ENCODE measurements at places on chromosomes 3 and 15. TPM values are rescaled to one million over a fixed set of nuclear protein-coding genes. Genes with fewer than 3 reads are reported as not detected.

- H3K4me1 ChIP-seq: no peaks in the 10 kb centered on the region
- H3K36me3 ChIP-seq: no peaks in the 10 kb centered on the region
- H3K4me3 ChIP-seq: no peak overlapping the region
- H3K27me3 ChIP-seq: peaks cover 4% of the 10 kb centered on the region
These were observed 294.0 kb upstream of the ATP10A start for GRCh38 chr15:26157081-26157480.

ANKRD28 gene
- total RNA-seq: 27.5 TPM

DNA sequence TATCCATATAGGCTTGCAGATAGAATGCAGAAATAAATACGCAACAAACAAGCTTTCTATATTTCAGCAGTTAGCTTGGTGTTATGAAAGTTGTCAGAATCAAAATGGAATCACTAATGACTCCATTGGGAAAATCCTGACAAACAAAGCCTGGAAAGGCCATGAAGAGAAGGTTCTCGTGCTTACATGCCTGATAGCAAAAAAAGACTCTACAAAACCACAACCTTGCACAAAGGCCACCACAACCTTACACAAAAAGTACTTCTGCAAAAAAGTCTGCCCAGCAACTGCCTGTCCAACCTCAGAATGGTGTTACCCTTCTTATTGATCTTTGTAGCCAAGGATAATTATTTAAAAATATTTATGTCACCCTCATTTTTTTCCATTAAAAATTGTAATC is 14.4 kb upstream of the PLSCR1 start:
- no peaks in the 10 kb centered on the region for H3K27me3 ChIP-seq
- H3K4me1 ChIP-seq: no peaks in the 10 kb centered on the region
- no peaks in the 10 kb centered on the region for H3K36me3 ChIP-seq
- no peak overlapping the region for H3K4me3 ChIP-seq

DNA sequence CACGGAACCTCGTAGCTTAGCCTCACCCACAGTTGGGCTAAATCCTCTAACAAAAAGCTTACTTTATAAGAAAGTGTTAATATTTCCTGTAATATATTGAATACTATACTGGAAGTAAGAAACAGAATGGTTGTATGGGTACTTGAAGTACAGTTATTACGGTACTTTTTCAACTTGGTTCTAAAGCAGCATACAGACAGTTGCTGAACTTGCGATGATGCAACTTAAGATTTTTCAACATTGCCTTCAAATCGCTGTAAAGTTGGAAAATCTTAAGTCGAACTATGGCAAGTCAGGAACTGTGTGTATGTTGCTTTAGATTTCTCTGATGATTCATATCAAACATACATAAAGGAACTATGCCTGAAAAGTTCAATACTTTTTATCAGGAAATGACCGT is 204.4 kb upstream of the C2CD4B start:
- H3K4me1 ChIP-seq: no peaks in the 10 kb centered on the region
- H3K27ac ChIP-seq: no peak overlapping the region
- H3K36me3 ChIP-seq: no peaks in the 10 kb centered on the region
- no peak for DNase-seq
- H3K27me3 ChIP-seq: peaks cover 11% of the 10 kb centered on the region
- H3K4me3 ChIP-seq: no peak overlapping the region

GRCh38 chr3:98560911-98561310 is 29.1 kb downstream of the GPR15 start:
- H3K4me1 ChIP-seq: peaks cover 55% of the 10 kb centered on the region
- H3K27ac ChIP-seq: no peak overlapping the region
- H3K27me3 ChIP-seq: no peaks in the 10 kb centered on the region
- H3K4me3 ChIP-seq: no peak overlapping the region
- H3K36me3 ChIP-seq: no peaks in the 10 kb centered on the region
- no peak for DNase-seq

GRCh38 chr15:37880009-37880834 is 54.2 kb upstream of the TMCO5A start:
- DNase-seq: no peak
- H3K36me3 ChIP-seq: no peaks in the 10 kb centered on the region
- no peak overlapping the region for H3K4me3 ChIP-seq
- no peaks in the 10 kb centered on the region for H3K4me1 ChIP-seq
- H3K27me3 ChIP-seq: peaks cover 6% of the 10 kb centered on the region

DNA sequence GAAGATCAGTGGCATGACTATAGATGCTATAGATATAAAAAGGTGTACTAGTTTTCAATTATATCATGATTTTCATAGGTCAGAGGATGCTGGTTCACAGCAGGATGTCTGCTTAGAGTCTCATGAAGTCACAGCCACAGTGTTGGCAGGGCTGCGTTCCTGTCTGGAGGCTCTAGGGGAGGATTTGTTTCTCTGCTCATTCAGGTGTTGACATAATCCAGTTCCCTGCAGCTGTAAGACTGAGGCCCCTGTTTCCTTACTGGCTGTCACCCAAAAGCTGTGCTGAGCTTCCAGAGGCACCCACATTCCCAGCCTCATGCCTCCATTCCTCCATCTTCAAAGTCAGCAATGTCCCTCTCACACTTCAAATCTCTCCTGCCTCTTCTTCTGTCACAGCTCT is 170.7 kb downstream of the OCA2 start:
- no peak overlapping the region for H3K27ac ChIP-seq
- no peaks in the 10 kb centered on the region for H3K4me1 ChIP-seq
- H3K36me3 ChIP-seq: no peaks in the 10 kb centered on the region
- no peak overlapping the region for H3K4me3 ChIP-seq
- no peak for DNase-seq

- peaks cover 87% of the 10 kb centered on the region for H3K4me1 ChIP-seq
- H3K36me3 ChIP-seq: peaks cover 37% of the 10 kb centered on the region
- H3K27ac ChIP-seq: peak overlapping the region; percentile 95
- H3K27me3 ChIP-seq: no peaks in the 10 kb centered on the region
These were observed 14.1 kb upstream of the SCAANT1 start for GRCh38 chr3:63926309-63926708.

GRCh38 chr3:40691452-40691861 is 166.7 kb downstream of the ZNF621 start:
- DNase-seq: no peak
- H3K27me3 ChIP-seq: peaks cover 2% of the 10 kb centered on the region
- H3K36me3 ChIP-seq: no peaks in the 10 kb centered on the region
- peaks cover 1% of the 10 kb centered on the region for H3K4me1 ChIP-seq
- no peak overlapping the region for H3K27ac ChIP-seq

DNA sequence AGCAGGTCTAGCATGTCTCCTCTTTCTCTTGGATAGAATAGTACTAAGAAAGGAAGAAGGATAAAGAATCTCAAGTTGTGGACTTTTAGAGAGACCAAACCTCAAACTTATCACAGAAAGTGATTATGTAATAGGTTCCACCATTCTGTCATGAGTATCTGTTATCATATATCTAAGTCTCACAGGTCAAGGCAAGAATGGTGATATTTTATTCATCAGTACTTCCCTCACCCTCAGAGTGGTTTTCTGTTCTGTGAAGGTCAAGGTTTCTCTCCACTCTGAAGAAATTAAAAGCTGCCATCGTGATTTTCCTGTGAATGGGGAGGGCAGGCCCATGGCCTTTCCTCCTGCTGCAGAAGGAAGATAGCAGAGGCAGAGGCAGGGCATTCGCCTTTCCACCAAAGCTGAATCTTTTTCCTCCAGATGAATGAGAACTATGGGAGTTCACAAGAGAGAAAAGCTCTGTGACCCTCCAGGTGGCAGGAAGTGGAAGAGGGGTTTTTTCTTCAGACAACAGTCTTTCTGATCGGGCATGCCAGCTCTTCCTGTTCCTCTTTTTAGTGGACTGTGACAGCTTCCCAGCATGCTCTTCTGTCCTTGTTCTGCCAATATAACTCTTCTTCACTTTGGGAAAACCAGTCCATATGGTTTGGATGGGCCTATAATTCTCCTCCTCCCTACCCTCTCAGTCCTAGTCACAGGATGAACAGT is 37.1 kb upstream of the CCK start:
- H3K4me1 ChIP-seq: peaks cover 40% of the 10 kb centered on the region
- no peaks in the 10 kb centered on the region for H3K36me3 ChIP-seq
- peak overlapping the region; percentile 94 for H3K27ac ChIP-seq
- no peaks in the 10 kb centered on the region for H3K27me3 ChIP-seq
- peak overlapping the region; percentile 67 for H3K4me3 ChIP-seq

Measured in activated B cell treated with CpG ODN at 0.5 μM for 24 hours (primary cell).